ENCODE measurements at places on chromosomes 12 and 14.

DNA sequence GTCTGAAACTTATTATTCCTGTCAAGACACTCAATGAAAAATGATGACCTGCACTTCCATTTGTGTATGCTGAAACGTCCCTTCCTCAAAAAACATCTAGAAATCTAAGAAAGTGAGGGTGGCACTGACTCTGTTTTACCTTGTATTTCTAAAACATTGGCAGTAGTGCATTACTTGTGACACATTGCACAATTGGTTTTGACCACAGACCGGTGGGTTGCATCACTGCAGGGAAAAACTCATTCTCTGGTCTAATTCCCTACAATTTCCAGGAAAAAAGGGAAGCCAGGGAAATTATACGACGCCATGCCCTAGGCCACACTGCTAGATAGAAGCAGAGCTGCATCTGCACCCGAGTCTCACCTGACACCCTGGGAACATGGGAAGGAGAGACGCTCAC lies 156.7 kb downstream of the NTF3 start:
- peak; percentile 3 for DNase-seq

DNA sequence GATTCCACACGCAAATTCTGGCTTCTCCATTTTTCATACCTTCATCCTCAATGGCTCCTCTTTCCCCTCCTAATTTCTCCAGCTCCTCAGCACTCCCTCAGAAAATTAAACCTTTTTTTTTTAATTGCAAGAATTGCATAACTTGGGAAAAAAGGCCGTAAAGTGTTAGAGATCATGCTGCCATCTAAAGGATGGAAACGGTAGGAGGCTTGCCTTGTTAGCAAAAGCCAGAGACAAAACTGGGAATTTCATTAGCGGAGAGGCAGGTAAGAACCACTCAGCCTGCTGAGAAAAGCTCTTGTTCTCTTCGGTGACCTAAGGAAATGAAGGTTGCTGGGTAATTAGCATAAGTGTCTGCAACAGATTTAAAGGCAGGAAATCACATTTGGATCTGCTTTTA lies 204.3 kb downstream of the AEBP2 start:
- peak; percentile 6 for DNase-seq

DNA sequence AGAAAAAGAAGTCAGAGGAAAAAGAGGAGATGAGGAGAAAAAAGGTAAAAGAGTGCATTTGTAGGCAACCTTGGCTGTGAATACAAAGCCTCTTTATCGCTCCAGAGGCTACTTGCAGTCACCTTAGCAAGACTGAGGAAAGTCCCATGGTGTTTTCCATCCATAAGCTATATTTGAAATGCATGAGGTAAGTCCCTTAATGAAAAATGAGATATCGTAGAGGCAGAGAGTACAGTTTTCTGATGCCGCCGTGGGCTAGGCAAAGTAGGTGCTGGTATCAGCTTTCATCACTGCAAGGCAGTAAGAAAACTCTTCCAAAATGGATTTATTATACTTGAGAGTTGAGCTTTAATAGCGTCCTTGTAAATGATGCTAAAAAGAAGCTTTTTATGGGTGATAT lies 186.8 kb downstream of the ASCL1 start:
- no peak for DNase-seq

DNA sequence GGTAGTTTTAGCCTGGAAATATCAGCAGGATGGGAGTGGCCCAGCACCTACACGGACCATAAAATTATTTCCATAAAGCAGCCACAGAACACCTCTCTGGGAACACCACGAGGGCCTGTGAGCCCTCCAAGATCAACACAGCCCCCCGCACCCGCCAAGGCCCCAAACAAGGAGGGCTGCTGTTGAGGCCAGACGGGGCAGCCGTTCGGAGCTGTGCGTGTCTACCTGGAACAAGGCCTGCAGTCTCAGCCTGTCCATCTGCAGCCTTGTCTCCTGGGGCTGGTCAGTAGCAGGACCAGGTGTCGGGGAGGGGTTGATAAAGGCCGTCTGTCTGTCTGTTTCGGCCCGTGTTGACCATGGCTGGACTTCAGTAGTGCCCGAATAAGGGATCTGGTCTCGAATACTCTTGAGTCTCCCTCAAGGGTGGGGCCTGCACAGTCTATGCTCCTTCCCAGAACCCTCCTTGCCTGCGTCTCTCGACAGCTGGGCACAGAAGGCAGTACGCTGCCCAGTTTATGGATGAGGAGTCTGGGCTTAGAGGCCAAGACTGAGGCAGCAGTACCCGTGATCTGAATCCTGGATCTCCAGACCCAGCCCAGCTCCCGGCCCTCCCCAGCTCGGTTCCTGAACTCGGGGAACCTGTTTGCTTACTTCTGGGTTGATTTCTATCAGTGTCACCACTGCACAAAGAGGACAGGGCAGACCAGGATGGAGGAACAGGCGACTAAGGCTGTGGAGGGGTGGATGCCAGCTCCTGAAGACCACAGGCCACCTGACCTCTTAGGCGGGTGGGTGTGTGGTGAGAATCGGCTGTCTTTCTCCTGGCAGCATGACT lies 23.1 kb upstream of the DLK1 start:
- DNase-seq: no peak

All from inflammatory macrophage treated with lipopolysaccharide for 4 hours (primary cell).